ENCODE measurements at places on chromosomes 5 and 9.

DNA sequence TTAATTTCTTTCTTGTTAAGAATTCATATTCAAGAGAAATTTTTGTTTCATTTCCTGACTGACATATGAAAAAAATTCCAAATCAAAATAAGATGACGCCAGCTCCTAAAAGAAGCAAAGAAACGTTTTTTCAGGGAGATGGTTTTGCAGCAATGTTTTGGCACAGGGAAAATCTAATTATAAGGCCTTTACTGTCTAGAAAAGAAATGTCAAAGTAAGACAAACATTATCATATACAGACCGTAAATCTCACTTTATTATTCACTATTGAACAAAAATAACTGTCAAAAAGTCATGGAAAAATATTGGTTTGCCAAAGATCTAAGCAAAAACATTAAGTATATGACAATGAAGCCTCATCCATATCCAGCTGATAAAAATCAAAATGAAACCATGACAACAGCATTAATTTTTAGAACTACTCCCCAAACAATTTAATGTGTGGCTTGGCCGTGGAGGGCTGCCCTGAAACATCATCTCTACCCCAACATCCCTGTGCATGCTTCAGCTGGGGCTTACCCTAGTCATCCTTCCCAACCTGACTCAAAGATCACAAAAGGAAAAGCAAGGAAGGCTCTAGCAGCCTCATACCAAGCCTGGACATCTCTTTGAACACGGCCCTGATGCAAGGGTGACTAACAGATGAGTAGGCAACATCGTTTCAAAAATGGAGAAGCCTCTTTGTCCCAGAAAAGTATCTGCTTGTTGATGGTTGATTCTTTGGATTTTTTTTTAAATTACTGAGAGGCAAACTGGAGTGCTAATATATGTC is 95.6 kb downstream of the ARSB start:
- no peak for DNase-seq

- DNase-seq: no peak
Observed at GRCh38 chr5:17070647-17071046, 134.6 kb upstream of the MYO10 start.

DNA sequence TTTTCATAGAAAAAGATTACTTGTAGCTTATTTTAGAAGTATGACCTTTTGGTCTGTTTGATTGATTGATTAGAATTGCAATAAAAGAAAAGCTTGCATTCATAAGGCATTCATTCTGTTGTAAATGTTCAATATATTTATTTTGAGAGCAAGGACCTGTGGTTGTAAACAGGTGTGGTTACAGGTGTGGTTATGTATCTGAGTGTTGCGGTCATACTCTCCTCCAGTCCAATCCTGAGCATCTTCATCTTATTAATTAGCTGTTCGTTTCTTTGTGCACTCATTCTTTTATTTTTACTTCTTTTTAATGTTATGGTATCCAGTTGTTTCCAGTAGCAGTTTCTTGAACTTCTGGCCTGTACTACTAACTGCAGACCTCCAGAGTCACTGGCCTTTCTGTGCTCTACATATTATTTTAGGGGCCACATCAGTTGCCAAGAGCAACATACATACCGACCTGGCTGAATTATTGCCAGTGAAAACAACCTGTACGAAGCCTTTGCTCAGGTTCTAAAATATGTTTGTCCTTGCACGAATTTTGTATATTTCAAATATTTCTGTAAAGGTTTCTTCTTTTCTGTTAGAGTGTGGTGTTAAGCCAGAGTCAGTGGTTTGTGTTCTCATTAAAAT is 128.7 kb downstream of the CDC42SE2 start:
- no peak for DNase-seq

- DNase-seq: no peak
Observed at GRCh38 chr5:72436796-72437471, 70.3 kb downstream of the ZNF366 start.

GRCh38 chr9:132055756-132056155 is 23.9 kb downstream of the MED27 start:
- DNase-seq: peak; percentile 87

DNA sequence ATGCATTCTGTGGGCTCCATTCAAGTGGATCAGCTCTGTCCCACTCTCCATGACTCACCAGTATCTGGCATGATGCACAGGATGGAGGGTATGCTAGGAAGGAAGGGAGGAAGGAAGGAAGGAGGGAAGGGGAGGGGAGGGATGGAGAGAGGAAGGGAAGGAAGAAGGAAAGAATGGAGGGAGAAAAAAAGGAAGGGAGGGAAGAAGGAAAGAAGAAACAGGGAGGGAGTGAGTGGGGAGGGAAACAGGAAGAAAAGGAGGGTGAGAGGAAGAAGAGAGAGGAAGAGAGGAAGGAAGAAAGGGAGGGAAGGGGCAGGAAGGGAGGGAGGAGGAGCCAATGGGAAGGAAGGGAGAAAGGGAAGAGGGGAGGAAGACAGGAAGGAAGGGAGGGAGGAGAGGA is 5.3 kb upstream of the BARHL1 start:
- DNase-seq: no peak

- DNase-seq: peak; percentile 63
Observed at GRCh38 chr5:83711982-83712601, 8.6 kb downstream of the HAPLN1 start.

- DNase-seq: no peak
Observed at GRCh38 chr9:2271426-2271825, 256.3 kb downstream of the SMARCA2 start.

DNA sequence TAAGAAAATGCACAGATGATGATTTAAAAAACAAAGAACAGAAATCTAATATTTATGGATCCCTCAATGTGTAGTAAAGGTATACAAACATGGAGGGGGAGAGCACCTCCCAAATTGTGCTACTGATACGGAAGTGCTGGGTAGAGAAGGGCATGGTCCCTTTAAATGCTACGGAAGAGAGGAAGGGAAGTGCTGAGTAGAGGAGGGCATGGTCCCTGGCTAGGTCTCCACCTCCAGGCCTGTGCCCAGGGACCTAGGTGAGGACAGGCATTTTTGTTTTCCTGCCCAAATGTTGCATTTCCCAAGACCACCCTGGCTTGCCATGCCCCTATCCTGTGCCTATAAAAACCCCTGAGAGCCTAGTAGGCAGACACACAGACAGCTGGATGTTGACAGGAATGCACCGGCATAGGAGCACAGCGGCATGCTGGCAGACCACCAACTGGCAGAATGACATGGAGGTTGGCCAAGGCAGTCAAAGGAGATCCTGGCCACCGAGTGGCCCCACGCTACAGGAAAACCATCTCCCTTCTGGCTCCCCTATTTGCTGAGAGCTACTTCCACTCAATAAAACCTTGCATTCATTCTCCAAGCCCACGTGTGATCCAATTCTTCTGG is 62.1 kb upstream of the SPDL1 start:
- no peak for DNase-seq

GRCh38 chr5:66828046-66828547 is 231.9 kb downstream of the MAST4 start:
- no peak for DNase-seq

GRCh38 chr9:129511285-129511900 is 109.5 kb downstream of the C9orf50 start:
- no peak for DNase-seq
